ENCODE measurements at places on chromosomes 2 and 18.

DNA sequence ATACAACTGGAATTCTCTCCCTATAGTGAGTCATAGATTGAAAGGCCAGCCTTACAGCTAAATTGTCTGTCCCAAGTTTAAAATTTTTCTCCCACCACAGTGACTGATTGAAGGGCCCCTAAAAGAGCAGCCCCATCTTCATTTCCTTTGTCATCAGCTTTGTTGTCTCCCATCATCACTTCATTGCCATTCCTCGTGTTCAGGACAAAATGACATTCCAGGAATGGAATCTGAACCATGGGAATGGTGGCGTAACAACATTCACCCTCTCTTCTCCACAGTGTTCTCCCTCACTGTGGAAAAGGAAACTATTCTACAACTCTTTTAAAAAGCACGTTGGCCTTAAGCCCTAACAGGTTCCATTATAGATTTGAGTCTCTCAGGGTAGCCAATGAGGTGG lies 52.1 kb downstream of the PSTPIP2 start:
- no peak for DNase-seq

DNA sequence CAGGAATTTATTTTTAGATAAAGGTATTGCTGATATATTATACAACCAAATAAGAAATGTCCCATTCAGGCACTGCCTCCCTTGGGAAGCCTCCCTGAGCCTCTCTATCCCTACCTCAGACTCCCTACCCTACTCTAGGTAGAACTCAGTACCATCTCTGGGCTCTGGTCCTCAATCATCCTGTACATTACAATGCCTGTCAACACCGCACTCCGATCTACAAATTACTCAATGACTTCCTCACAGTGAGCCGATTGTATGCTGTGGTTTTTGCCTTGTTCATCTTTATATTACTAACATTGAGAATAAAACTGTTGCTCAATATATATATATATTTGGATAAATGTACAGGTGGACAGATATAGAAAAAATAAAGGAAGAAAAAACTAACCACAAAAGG lies 207.5 kb downstream of the STK39 start:
- no peak for DNase-seq

GRCh38 chr2:159118859-159119500 lies 150.5 kb downstream of the TANC1 start:
- DNase-seq, result no peak

GRCh38 chr18:58400331-58400870 lies 228.5 kb downstream of the ALPK2 start:
- DNase-seq, result no peak

DNA sequence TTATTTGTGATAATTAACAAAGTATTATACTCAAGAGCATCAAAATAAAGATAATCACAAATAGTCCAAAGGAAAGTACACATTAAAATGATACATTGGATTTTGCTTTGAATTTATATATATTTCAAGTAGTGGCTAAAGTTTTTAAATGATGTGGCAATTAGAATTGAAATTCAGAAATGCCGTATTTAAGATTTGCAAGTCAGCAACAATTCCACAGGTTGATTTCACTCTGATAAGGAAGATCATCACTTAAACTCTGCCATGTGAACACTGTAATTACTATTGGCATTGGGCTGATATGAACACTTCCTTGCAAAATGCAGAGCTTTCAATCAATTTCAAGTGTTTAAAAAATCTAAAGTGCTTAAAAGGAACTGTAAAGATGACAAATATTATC lies 39.6 kb upstream of the PAX3 start:
- no peak for DNase-seq

DNA sequence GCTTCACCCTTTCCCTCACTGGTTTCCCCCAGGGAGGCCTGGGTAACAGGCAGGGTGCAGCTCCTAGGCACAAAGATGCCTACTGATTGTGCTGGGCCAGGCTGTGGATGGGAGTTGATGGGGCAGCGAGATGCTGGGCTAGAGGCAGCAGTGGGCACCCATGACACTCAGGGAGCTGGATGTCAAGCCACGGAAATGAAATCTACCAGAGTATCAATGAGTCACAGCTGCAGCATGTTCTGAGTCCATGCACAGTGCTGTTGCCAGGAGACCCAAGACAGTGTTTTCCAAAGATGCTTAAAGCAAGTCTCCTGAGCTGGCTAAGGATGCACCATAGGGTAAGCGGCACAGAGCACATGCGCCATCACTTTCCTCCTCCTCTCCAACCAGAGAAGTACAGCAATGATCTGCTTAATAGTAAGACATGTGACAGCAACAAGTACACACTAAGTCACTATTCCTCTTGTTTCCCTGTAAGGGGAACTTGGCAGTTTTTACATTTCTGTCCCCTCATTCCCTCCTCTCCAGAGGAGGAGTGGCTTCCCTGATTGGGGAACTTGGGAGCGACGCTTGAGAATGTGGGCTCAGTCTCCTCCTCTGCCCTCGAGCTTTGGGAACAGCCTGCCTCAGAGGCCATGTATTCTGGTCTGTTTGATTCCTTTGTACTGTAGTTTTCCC lies 57.2 kb downstream of the CDC42EP3 start:
- DNase-seq, result no peak

Measured in activated naive CD8-positive, alpha-beta T cell treated with anti-CD3 and anti-CD28 coated beads for 36 hours (primary cell).